ENCODE measurements at places on chromosomes 1 and 21.

- no peak for DNase-seq
Observed at GRCh38 chr1:5494518-5494917, 497.7 kb downstream of the NPHP4 start.

- no peak for DNase-seq
Observed at GRCh38 chr1:159868766-159869165, 6.3 kb upstream of the VSIG8 start.

DNA sequence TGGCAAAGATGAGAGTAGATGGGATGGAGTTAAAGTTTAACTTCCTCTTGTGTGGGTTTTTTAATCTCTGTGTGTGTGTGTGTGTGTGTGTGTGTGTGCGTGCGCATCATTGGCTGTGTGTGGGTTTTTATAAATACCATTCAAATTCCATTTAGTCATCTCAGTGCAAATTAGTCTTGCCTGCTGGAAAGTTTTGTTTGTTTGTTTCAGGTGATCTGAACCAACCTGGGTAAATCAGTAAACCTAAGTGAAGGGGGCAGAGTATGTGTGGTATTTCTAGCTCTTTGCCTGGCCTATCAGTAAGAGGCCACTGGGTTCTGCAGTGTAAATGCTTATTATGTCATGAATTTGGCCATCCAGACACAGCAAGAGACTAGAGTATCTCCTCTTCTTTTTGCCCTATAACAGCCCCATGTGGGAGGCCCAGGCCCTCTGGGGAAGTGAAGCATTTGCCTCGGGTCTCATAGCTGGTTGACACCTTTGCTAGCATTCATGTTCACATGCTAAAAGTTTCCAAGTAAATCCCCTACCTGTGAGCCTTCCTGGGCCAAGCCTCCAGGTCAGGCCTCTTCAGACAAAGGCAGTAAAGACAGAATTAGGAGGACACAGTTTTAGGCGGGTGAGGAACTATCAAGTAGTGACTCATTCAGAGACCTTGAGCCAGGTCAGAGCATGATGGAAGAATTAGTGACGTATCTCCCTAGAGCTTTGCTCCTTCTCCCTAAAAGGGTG, 14.7 kb downstream of the INTS3 start:
- DNase-seq: peak; percentile 87

GRCh38 chr21:32806810-32807386, 35.3 kb upstream of the PAXBP1 start:
- DNase-seq: no peak

- no peak for DNase-seq
Observed at GRCh38 chr21:21147374-21147745, 149.2 kb downstream of the NCAM2 start.

DNA sequence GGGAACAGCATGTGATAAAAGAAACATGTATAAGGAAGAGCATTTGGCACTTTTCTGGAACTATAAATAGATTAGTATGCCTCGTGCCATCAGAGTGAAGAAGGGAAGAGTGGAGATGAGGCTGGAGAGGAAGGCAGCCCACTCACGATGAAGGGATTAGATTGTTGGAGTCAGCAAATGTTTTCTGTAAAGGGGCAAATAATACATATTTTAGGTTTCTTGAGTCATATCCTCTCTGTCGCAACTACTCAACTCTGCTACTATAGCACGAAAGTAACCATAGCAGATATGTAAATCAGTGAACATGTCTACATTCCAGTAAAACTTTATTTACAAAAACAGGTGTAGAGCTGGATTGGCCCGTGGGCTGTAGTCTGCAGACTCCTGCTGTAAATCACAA, 147.8 kb downstream of the TENT5C start:
- no peak for DNase-seq

DNA sequence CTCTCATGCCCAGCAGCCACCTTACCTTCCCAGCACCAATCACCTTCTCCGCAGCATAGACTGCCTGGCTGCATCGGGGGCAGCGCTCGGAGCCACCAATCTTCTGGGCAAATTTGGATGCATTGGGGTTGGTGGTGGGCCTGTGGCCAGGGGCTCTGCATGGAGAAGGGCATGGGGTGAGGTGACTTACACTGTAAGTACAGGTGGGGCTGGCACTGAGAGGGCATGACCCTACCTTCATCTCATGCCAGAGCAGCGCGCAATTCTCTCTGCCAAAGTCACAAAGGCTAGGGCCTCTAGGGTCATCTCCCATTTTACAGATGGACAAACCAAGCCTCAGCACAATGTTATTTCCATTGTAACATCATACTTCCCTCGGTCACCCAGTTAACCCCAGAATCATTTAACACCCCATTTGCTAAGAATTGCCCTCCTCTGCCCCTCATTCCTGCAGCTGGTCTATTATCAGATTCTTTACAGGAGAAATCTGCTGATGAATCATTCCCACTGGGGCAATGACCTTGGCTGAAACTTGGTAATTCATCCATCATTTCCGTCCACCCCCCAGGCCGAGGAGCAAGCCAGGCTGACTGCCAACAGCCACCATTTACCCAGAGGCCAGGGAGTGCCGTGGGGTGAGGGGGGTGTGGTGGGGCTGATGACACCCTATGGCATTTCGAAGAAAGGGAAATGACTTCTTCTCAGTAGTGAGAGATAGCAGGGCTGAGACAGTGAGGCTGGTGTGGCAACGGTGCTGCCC, 17.9 kb downstream of the CSRP1 start:
- DNase-seq: no peak

DNA sequence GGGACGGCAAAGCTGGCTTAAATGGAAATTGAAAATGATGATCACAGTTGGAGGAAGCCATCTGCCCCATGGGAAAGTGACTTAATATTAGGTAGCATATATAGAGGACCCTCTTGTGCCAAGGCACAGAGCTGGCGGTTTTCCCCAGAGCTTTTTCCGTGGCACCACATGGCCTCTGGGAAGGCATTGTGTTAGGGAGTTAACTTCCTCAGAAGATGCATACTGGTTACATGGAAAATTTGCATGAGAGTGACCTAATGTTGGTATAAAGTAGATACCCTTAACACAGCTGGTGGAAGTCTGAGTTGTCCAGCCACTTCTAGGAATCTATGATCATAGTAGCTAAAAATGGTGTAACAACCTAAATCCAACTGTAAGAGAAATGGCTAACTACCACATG, 27.3 kb downstream of the CAP1 start:
- DNase-seq: no peak

- no peak for DNase-seq
Observed at GRCh38 chr1:109626682-109627408, 7.2 kb downstream of the AMPD2 start.

DNA sequence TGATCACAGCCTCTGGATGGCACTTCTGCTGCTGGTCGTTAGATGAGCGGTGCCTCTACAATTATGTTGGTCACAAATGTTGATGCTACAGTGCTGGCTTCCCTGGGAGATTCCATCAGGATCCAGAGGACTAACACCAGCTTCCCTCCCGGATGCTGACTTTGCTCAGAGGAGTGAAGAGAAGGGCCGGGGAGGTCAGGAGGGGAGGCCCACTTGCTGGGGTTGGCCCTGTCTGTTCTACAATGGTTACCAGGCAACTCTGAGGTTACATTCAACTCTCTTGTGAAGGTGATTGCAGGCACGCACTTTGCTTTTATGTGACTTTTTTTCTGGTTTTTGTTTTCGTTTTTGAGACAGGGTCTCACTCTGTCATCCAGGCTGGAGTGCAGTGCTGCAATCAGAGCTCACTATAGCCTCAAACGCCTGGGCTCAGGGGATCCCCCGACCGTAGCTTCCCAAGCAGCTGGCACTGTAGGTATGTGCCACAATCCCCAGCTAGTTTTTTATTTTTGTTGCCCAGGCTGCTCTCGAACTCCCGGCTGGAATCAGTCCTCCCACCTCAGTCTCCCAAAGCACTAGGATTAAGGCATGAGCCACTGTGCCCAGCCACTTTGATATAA, 112.5 kb downstream of the ADSS2 start:
- DNase-seq: no peak

DNA sequence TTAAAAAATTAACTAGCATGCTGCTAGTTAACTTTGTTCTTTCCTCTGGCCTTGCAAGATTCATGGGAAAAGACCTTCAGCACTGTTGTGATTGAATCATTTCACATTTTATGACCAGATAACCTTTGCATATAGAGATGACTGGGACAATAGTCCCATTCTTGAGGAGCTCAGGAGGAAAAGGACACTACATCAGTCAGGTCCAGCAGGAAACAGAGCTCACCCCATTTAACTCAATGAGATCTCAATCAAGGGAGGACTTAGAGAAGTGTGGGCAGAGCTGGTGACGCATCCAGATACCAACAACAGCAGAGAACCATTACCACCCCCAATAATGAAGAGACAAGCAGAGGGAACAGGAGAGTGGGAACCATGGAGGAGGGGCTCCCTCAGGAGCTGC, 109.4 kb upstream of the GUCA2B start:
- DNase-seq: no peak

GRCh38 chr1:22629886-22630285, 6.5 kb upstream of the C1QA start:
- no peak for DNase-seq

GRCh38 chr1:243471754-243472745, 216.2 kb downstream of the SDCCAG8 start:
- no peak for DNase-seq

GRCh38 chr21:41777951-41778815, 11.3 kb upstream of the RIPK4 start:
- peak; percentile 51 for DNase-seq

DNA sequence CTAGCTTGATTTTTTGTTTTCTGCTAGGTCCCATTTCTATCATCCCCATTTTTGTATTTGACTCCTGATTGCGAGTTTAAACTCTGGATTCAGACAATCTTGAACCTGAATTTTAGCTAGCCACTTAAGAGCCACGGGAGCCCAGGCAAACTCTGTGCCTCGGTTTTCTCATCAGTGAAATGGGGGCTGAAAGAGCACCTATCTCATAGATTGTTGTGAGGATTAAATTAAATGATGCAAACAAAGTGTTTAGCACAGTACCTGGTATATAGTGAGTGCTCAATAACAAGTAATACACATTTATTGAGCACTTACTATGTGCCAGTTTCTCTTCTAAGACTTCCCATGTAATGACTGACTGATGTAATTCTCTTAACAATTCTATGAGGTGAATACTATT, 158.1 kb upstream of the POU3F1 start:
- no peak for DNase-seq

DNA sequence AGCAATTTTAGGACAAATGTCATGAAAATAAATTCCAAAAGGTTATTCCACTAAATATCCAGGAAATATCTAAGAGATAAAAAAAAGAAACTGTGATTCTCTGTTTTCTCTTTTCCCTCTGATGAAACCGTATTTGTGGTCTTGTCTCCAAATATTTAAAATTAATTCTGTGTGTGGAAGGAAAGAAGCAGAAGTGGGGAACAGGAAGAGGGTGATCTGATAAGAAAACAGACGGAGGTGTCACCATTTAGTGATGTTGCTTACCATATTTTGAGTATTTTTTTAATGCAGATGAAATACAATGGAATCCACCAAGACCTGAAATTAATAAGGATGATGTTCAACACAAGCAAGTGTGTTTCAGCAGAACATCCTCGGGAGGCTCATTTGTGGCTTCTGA, 29.6 kb downstream of the CLCA1 start:
- DNase-seq: no peak

GRCh38 chr1:233960386-233960785, 55.9 kb downstream of the SLC35F3 start:
- DNase-seq: no peak

DNA sequence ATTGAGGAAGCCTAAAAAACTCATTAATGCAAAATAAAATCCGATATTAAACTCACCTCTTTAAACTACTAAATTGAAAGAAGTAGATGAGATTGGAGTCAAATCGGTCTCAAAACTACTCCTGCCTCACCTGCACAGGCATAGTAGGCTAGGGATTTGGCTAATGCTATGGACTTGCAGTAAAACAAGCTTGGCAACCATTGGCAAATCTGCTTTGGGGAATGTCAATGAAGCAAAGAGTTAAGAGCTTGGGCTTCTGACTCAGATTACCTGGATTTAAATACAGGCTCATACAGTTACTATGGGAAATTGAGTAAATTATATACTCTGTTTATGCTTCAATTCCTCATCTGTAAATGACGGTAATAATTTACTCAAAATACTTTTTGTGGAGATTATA, 111.4 kb downstream of the TTLL7 start:
- no peak for DNase-seq

DNA sequence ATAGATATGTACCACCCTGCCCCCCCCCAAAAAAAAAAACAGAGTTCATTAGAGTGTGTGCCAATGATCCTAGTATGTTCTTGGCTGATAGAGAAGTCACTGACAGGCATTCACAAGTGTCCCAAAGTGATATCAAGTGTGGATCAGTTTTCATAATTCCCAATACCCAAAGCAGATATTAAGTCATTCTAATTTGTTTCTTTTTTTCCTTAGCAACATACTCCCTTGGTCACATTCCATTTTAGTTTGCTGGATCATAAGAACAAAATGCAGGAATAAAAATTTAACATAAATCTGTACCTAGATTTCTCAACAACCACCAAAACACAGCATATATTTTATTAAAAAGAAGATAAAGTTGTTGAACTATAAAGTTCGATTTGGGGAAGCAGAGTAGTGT, 129.8 kb upstream of the PALMD start:
- no peak for DNase-seq

GRCh38 chr1:184030433-184031091, 7.0 kb downstream of the COLGALT2 start:
- no peak for DNase-seq

- DNase-seq: no peak
Observed at GRCh38 chr1:174358344-174358743, 89.4 kb upstream of the GPR52 start.

- DNase-seq: no peak
Observed at GRCh38 chr21:33261635-33262034, 4.5 kb upstream of the IL10RB start.

DNA sequence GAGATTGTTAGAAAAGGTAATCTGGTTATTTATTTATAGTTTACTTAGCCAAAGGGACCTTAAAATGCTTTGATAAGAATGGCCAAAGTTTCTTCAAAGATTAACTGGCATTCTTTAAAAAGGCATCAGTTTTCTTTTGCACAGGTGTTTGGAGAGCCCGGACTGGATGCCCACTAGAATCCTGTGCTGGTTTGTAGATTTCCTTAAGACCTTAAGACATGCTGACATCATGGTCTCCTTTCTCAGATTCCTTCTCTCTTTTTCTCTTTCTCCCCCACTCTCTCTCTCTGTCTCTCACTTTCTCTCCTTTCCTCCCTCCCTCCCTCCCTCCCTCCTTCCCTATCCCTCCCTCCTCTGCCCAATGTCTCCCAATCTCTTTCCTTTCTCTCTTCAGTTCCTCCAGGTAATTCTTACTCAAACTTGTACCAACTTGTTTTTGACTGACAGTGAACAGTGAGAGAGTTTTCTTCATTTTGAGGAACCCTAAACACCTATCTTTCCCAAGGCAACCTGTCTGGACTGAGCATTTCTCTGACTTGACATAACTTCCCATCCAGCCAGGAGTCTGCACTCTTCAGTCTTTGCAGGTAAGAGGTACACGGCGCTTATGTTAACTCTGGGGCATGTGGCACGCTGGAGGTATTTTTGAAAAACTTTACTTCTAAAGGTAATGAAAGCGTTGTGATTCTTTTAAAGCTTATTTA, at the start of gene KCNJ15:
KCNJ15 (plus strand) TSS at position 393 of the 704 bp plus-strand sequence. CDS start 42,271 bp downstream, outside the sequence.
- DNase-seq: no peak
